ENCODE measurements at places on chromosomes 7 and 10. TPM values are rescaled to one million over a fixed set of nuclear protein-coding genes. Genes with fewer than 3 reads are reported as not detected.
A peak's percentile ranks its signal among the peaks of the same experiment; 100 is the strongest.

GRCh38 chr7:153152801-153153422 is 393.4 kb downstream of the ACTR3B start:
- DNase-seq = no peak

DNA sequence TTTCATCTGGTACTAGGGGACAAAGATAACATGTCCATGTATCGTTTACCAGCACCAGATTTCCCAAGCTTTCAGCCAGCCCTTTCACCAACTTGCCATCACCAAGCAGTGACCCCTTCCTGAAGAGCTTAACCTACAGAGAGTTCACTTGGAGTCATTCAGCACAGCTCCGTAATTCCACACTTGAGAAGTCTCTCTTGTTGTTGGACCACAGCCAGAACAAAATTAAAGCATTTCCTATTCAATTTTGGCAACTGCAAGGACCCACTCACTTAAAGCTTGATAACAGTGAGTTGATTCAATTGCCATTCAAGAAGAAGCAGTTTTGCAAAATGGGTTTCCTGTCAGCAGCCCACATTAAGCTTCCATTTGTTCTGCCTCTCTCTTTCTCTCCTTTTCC is 88.5 kb upstream of the LRRTM3 start:
- DNase-seq = no peak

Gene DYNC1I1
- polyA plus RNA-seq = not detected

DNA sequence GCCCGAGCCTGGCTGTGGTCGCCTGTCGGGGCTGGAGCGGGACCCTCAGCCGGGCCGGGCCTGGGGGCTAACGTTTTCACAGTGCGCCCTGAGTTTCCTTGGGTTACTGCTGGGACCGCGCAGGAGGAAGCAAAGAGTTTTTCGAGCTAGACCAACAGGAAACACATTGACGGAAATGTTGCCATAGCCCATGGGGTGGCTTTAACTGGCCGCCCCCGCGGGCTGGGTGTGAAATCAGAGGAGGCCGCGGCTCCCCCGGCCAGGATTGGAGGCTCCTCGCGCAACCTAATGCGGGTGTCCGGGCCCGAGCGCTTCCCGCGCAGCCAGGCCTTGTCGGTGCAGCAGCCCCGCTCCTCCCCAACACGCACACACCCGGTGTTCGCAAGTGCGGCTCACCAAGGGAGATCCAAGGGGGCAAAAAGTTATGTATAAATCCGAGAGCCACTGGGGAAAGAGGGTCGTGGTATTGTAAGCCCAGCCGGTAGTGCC is 1.9 kb downstream of the HHEX start:
- DNase-seq = peak; percentile 16

GRCh38 chr7:91140982-91141381 is 123.3 kb upstream of the FZD1 start:
- no peak for DNase-seq

Measured in naive thymus-derived CD8-positive, alpha-beta T cell (primary cell).